ENCODE measurements at places on chromosomes 7 and 10.

- no peak for DNase-seq
Observed at GRCh38 chr10:110637558-110638053, 6.5 kb upstream of the RBM20 start.

- no peak for DNase-seq
Observed at GRCh38 chr10:101038484-101038883, 7.5 kb downstream of the SFXN3 start.

DNA sequence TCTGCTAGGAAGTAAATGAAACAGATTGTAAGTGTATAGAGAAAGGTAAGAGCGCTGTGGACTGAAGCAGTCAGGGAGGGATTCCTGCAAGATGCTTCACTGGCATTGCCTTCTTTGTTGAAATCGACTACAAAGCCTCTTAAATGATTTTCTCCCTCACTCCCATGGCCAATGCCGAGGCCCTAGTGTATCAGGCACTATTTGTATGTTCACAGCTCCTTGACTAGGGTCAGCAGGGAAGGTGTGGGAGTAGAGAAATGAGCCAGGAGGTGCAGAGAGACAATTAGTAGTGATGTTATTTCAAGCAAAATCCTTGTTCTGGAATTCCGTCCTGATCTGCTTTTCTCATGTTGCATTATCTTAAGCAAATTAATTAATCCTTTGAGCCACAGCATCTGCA, 22.9 kb upstream of the DUSP5 start:
- no peak for DNase-seq

DNA sequence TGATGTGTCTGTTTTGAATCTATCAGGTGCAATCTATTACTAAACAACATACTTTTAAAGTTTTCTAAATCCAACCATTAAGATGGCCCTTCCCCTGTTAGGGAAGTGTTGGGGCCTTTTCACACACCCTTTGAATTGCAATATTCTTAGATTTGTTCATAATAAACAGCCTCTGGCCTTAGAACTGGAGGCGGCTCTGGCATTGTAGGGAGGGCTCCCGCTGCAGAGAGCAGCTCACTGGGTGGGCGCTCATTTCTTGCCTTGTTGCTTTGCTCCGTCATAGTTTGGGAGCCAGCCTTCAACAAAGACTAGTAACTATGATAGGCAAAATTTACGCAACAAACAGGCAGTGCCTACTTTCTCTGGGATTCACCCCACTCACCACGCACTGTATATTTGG, 4.2 kb upstream of the HOXA10 start:
- DNase-seq = no peak

DNA sequence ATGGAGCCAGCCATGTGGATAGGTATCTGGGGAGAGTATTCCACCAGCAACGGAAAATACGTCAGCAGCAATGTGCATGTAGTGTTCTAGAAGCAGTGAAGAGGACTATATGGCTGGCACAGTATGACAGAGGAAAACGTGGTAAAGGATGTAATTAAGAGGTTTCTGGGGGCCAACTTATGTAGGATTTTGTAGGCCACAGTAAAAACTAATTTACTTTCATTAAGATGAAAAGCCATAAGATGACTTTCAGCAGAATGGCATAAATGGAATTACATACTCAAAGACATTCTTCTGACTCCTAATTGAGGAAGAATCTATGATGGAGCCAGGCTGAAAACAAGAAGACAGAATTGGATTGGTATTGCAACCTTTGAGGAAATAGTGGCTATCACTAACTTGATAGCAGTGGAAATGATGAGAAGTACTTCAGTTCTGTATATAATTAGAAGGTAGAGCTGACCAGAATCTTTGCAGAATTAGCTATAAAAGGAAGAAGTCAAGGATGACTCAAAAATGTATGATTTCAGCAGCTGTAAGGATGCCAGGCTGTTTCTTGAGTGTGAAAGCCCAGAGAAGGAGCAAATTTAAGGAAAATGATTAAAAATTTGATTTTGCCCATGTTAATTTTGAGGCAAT, 156.7 kb downstream of the MBL2 start:
- no peak for DNase-seq

DNA sequence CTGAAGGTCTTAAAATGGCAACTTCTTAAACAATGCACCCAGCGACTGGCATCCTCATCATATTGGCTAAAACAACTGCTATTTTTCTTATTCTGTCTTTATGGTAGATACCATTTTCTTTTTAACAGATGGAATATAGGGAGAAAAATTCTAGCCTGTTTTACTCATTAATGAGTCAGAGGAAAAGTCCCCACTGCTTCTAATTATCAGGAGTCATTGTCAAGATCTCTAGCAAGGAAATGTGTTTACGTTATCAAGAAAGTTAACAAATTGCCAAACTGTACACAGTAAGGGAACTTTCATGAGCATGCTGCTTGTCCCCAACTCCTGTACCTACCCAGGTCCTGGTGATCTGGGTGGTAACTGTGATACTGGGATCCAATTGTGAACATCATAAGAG, 117.7 kb upstream of the KIAA1217 start:
- no peak for DNase-seq

DNA sequence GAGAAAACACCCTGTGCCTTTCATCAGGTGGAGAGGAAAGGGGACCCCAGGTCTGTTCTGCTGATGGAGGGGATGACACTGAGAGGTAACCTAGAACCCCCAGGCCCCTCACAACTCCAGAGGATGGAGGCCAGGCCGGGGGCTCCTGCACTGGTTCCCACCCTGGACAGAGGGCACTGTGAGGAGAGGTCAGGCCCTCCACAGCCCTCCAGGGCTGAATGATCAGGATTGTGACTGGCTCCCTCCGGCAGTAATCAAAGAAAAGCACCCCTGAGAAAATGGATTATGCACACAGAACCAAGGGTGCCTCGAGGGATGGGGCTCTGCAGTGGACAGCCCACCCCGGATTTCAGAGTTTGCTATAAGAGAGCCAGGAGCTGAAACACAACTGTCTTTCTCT, 502.8 kb downstream of the TCERG1L start:
- no peak for DNase-seq

DNA sequence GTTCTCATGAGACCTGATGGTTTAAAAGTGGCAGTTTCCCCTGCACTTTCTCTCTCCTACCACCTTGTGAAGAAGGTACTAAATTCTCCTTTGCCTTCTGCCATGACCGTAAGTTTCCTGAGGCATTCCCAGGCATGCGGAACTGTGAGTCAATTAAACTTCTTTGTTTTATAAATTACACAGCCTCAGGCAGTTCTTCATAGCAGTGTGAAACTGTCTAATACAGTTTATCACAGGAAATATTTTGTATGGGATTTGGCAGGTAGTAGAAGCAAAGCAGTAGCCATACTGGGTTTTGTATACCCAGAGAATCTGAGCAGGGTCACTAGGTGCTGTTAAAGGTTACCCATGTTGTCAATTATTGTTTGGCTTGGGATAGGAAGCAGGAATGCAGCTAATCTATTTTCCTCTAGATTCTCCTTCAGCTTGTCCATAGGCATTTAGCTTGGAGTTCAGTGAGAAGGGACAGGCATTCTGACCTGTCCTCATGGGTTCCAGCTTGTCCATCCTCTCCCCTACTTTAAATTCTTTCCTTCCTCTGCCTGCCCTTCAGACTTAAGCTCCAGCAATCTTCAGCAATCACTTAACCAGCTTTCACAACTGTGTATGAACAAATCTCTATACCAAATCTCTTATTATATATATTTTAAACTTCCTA, 186.7 kb downstream of the PCLO start:
- no peak for DNase-seq

GRCh38 chr7:101945034-101945758, 127.8 kb downstream of the CUX1 start:
- no peak for DNase-seq

GRCh38 chr10:7908541-7909210, 90.4 kb downstream of the TAF3 start:
- no peak for DNase-seq

DNA sequence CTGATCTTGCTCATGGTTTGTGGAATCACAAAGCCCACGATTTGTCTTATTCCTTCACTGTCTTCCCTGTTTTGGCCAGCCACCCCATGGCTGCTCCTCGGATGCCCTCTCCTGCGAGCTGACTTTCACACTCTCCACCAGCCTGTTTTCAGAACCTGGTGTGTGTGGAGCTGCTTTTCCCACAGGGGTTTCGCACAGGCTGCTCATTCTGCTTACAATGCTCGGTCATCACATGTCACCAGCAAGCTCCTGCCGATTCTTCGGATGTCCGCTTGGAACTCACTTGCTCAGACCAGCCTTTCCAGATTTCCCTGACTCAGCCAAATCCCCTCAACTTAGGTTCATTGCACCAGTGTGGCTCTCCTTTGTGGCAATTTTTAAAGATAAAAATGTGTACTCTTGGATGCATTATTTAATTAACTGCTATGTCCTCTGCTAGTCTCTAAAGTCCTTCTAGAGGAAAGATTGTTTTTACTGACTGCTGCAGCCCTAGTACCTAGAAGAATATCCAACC, 1018.6 kb upstream of the LRRTM3 start:
- no peak for DNase-seq

DNA sequence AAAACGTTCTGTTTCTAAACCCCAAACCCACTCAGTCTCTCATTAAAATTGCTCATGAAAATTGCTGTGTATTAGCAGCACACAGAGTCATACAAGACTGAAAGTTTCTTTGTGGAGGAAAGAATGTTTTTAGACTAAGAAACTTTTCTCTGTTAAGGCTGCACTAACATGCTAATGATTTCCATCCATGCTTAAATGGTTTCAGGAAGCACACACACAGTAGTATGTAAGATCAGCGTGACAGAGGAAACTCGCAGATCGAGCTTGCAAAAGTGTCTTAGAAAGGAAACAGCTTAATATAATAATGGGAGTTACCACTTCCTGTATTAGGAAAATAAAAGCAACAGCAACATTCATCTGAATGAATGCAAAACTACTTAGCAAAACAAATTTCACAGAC, 112.7 kb downstream of the ICA1 start:
- no peak for DNase-seq

DNA sequence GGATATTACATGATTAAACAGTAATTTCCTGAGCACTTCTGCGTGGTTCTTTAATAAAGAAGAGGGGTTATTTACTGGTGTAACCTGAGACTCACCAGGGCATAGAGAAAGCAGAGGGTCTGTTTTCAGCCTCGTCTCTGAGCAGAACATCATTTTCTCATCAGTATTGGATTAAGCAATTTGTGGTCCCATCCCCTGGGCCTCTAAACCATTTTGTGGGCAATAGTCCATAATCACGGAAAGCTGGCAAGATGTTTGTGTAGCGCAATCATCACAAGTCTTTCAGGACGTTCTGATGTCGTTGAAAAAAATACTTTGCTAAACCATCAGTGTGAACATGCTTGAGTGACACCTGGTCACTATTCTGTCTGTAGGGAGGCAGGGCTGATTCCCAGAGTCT, 37.1 kb upstream of the SEC61G start:
- no peak for DNase-seq

DNA sequence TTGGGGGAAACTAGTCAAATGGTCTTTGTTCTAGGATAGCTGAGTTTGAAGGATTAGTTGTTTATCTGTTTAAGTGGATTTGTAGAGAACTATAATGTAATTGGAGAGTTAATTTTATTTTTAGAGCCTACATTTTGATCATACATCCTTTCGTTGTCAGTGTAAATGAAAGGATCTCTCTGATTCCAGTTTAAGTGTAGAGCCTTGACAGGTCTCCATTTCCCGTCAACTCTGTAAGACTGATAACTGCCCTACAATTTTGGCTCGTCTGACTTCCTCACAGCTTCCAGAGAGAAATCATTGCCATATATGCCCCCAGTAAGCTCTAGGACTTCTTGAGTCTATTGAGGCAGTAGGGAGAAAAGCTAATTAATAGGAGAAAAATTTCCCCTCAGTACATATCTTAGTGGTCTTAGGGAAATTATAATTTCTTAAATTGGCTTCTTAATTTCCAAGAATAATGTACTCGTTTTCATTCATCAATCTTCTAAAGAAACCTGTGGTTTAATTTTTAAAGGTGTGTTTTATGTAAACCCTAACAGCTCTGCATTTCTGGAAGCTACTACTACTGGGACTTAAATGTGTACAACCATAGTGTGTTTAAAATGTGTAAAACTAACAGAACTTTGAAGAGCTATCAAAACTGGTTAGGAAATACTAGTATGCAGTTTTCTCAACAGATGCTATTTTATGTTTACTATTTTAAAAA, 3.8 kb downstream of the KMT2E start:
- no peak for DNase-seq

DNA sequence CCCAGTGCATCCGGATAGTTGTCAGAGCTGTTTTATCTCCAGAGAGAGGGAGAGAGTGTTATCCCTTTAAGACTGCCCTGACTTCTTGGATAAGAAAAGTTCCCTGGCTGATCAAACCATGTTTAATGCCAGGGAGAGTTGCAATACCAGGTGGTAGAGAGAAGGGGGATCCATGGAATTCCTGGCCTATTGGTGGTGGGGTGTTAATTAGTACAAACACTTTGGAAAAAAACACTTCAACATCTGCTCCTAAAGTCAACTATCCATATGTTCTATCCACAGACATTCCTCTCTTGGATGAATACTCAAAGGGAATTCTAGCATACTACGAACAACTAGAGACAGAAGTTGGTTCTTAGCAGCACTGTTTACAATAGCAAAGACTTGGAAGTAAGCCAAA, 307.2 kb downstream of the TCERG1L start:
- no peak for DNase-seq

GRCh38 chr10:84563355-84563754, 235.0 kb downstream of the CCSER2 start:
- no peak for DNase-seq

DNA sequence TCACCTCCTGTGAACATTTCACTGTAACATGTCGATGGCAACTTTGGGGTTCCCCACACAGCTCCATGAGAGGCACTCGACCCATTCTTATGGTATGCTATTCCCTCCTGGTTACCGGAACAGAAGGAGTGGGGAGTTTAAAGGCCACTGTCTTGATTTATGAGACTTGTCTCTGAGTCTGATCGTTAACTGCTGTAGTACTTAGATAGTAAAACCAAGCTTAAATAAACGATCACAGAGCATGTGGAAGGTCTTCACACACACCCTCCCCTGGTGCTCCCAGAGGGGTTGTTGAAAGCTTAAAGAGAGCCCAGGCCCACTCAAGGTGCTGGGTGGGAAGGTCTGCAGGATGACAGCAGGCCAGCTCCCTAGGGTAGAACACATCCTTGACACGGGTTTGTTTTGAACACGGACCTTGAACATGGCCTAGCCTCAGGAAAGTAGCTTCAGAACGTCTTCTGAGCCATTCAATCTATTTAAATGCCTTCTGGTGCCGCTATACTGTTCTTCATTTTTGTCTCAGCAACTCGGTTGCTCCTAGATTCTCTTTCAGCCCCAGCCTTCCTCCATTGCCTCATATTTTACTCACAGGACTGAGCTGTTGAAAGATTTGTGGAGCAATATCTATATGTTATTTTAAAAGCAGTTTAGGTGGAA, 335.3 kb downstream of the FGFR2 start:
- DNase-seq = no peak

- no peak for DNase-seq
Observed at GRCh38 chr10:1163204-1163660, 107.0 kb downstream of the WDR37 start.

DNA sequence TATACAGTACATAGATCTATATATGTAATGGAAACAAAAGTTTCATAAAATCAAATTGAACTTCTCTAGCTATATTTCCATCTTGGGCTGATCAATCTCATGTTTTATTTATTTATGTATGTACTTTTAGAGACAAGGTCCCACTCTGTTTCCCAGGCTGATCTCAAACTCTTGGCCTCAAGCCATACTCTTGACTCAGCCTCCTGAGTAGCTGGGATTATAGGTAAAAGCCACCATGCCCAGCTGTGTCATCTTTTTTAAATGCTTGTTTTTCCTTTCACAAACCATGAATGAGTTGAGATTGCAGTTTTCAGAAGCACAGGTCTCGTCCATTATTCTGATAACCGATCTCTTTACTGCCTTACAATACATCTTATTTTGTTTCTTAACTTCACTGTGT, 400.9 kb downstream of the KCNMA1 start:
- no peak for DNase-seq

Data from astrocyte of the cerebellum (primary cell).